ENCODE measurements at places on chromosomes 16 and 17.

GRCh38 chr17:29546830-29547229 is 20.0 kb downstream of the ABHD15 start:
- no peak for DNase-seq

DNA sequence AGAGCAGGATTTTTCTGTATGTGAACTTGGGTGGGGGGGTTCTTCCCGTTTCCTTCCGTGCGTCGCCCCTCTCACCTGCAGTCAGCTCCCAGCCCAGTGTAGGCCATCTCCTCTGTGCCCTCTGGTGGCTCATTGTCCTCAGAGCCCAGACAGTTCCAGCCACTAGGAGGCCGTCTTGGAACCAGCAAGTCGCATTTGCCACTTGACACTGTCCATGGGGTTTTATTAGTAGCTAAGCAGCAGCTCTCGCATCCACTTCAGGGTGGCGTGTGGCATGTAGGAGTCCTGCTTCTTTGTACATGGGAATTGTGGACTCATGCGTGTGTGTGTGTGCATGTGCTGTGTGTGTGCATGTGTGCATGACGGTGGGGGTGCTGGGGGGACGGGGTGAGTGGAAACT is 74.0 kb downstream of the SEC14L1 start:
- DNase-seq: no peak

GRCh38 chr16:7083096-7083495 is 249.5 kb upstream of the RBFOX1 start:
- DNase-seq: no peak

DNA sequence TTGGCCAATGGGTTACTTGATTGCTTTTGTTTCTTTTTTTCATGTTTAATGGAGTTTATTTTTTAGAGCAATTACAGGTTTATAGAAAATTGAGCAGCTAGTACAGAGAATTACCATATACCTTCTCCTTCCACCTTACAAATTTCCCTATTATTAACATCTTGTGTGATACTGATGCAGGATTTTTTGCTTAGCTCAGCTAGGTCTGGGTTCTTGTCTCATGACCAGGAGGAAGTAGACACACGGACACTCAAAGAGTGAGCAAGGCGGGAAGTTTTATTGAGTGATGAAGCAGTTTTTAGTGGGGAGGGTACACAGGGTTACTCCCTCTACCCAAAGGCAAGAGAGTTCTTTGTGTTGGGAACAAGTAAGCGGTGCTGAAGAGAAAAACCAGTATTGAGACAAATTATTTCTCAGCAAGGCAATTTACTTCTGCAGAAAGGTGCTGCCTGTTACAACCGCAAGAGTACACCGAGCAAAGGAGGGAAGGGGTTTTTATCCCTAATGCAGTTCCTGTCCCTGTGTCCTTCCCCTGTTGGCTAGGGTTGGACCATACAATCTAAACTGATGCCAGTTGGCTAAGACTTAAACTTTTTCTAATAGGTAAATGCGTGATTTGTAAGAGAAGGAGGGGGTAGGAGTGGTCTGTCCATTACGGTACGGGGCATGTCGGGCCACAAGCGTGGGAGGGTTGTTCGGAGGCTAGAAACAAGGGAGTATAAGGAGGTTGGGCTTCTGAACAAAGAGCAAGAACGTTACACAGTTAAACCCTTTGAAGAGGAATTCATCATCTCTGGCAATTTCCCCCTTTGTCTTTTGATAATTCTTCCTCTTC is 26.9 kb downstream of the SEC14L1 start:
- DNase-seq: no peak

- DNase-seq: no peak
These were observed 23.4 kb upstream of the PHKG2 start for GRCh38 chr16:30724641-30725417.

DNA sequence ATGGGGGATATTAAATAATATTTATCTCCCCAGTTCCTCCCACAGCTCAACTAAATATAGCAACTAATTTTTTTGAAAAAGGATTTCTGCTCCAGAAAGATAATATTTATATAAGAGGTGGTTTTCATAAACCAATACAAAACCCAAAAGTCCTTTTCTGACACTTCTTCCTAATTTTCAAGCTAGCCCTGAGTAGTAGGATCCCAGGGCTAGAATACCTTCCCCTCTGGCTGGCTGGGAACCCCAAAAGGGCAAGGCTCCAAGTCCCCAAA is 1.3 kb downstream of the ATP2A3 start:
- no peak for DNase-seq

GRCh38 chr17:79592198-79592597 is 18.7 kb downstream of the RBFOX3 start:
- no peak for DNase-seq

GRCh38 chr17:31068291-31068690 is 26.5 kb upstream of the NF1 start:
- DNase-seq: peak; percentile 13

- DNase-seq: no peak
These were observed 109.1 kb downstream of the C16orf78 start for GRCh38 chr16:49482690-49483089.

DNA sequence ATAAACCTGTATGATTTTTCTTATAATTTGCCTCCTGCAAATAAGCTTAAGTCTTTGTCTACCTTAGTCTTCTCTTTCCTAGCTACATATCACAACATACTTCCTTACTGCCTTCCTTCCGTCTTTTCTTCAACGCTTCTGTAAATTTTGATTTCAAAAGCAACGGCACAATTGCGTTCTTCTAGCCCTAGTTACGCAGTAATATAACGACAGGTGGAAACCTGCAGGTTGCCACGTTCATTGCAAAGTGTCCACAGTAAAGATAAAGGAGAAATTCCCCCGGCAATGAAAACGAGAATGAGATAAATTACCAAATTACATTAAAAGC is 546 bp upstream of the PSMD7 start:
- DNase-seq: no peak

- DNase-seq: no peak
These were observed 63.5 kb upstream of the PHOSPHO1 start for GRCh38 chr17:49294122-49294521.
